ENCODE measurements at places on chromosomes 6 and 20. TPM values are rescaled to one million over a fixed set of nuclear protein-coding genes. Genes with fewer than 3 reads are reported as not detected.

The KCNK16 gene
- not detected for polyA plus RNA-seq

The SEL1L2 gene
- 0.22 TPM for polyA plus RNA-seq

The MYCT1 gene
- 7.8 TPM for polyA plus RNA-seq

The PRR18 gene
- polyA plus RNA-seq, result 13.2 TPM

The APOBEC2 gene
- 1.0 TPM for polyA plus RNA-seq

The PLN gene
- 0.43 TPM for polyA plus RNA-seq

The WFDC5 gene
- polyA plus RNA-seq, result 0.57 TPM

The SEMG1 gene
- polyA plus RNA-seq, result not detected

The PSMF1 gene
- polyA plus RNA-seq, result 156 TPM

The YWHAB gene
- 276 TPM for polyA plus RNA-seq

The ADGRF1 gene
- 0.35 TPM for polyA plus RNA-seq

The KCNQ5 gene
- 5.9 TPM for polyA plus RNA-seq

The SLC22A2 gene
- 1.2 TPM for polyA plus RNA-seq

The GSTA3 gene
- not detected for polyA plus RNA-seq

The NKX2-2 gene
- 52.9 TPM for polyA plus RNA-seq

The PNPLA1 gene
- polyA plus RNA-seq, result 0.27 TPM

The TRAPPC3L gene
- 0.46 TPM for polyA plus RNA-seq

The BAK1 gene
- 13.9 TPM for polyA plus RNA-seq

The SYTL3 gene
- polyA plus RNA-seq, result 2.0 TPM

The ELOVL4 gene
- 69.3 TPM for polyA plus RNA-seq

The PTK6 gene
- 1.1 TPM for polyA plus RNA-seq

The FLRT3 gene
- 27.6 TPM for polyA plus RNA-seq

The PRSS35 gene
- 20.6 TPM for polyA plus RNA-seq

The DLK2 gene
- 14.5 TPM for polyA plus RNA-seq

The TXLNB gene
- 2.0 TPM for polyA plus RNA-seq

The MMUT gene
- 40.1 TPM for polyA plus RNA-seq

The FABP7 gene
- 395 TPM for polyA plus RNA-seq

The MYLK2 gene
- polyA plus RNA-seq, result 5.1 TPM

The ABHD16B gene
- polyA plus RNA-seq, result not detected

The REV3L gene
- polyA plus RNA-seq, result 101 TPM

The EDN1 gene
- polyA plus RNA-seq, result 8.3 TPM

The C6orf132 gene
- polyA plus RNA-seq, result 0.19 TPM

The NRSN1 gene
- polyA plus RNA-seq, result 25.5 TPM

The RNF39 gene
- 2.3 TPM for polyA plus RNA-seq

The GSTA2 gene
- polyA plus RNA-seq, result not detected

The PRDM1 gene
- polyA plus RNA-seq, result 1.8 TPM

The SPATS1 gene
- polyA plus RNA-seq, result 0.57 TPM

The GCNT2 gene
- 7.9 TPM for polyA plus RNA-seq

The SOX18 gene
- 12.3 TPM for polyA plus RNA-seq

The IRF4 gene
- polyA plus RNA-seq, result 0.11 TPM

The MATN4 gene
- 9.9 TPM for polyA plus RNA-seq

The PLG gene
- 7.7 TPM for polyA plus RNA-seq

The LY6G5C gene
- polyA plus RNA-seq, result 8.5 TPM

The SLC22A7 gene
- polyA plus RNA-seq, result 0.71 TPM

The SLC23A2 gene
- 61.5 TPM for polyA plus RNA-seq

The AKAP12 gene
- 102 TPM for polyA plus RNA-seq

The RIMS4 gene
- 51.2 TPM for polyA plus RNA-seq

The MCCD1 gene
- polyA plus RNA-seq, result 0.33 TPM

The NKAIN2 gene
- 67.0 TPM for polyA plus RNA-seq

The HFE gene
- 4.7 TPM for polyA plus RNA-seq

The DEFB124 gene
- polyA plus RNA-seq, result not detected

The STX7 gene
- polyA plus RNA-seq, result 69.0 TPM

The TRIM40 gene
- 0.19 TPM for polyA plus RNA-seq

The MUC22 gene
- not detected for polyA plus RNA-seq

The HSD17B8 gene
- polyA plus RNA-seq, result 8.5 TPM

The ZNF391 gene
- polyA plus RNA-seq, result 8.5 TPM

The ZBTB46 gene
- polyA plus RNA-seq, result 9.7 TPM

Data from spinal cord (tissue), 10 donors.